Stimulated activated CD4-positive, alpha-beta T cell treated with anti-CD3 and anti-CD28 coated beads, Interleukin-1b, Interleukin-23, amount 100 ng/mL, for 24 hours (primary cell): ENCODE measurements at places on chromosomes 2 and 18.

DNA sequence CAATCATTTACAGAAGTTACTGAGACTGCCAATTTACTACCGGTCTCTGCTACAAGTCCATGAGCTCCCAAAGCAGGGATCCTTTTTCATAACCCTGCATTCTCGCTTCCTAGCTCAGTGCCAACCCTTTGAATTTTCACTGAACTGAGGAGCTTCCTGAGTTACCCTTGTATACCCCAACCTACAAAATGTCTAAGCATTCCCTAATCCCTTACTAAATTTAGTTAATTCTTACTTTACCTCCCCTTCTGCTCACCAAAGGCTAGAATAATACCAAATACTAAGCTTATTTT, 9.6 kb downstream of the MAT2A start:
- no peak for DNase-seq

DNA sequence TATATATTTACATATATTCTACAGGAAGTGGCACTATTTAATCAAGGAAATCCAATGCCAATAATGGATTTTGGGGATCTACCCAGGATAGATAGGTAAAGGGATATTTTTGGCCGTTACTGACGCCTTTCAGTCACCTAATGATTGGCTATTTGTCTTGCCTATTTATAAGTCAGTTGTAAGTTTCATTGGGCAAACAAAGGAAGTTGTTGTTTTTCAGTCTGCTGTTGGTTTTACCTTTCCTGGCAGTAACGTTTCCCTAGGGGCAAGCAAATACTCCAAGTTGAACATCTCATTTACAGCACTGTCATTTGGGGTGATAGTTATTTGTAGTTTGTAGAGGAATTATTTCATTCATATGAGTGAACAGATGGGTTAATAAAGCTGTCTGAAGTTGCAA, 17.0 kb upstream of the LANCL1 start:
- DNase-seq = no peak

DNA sequence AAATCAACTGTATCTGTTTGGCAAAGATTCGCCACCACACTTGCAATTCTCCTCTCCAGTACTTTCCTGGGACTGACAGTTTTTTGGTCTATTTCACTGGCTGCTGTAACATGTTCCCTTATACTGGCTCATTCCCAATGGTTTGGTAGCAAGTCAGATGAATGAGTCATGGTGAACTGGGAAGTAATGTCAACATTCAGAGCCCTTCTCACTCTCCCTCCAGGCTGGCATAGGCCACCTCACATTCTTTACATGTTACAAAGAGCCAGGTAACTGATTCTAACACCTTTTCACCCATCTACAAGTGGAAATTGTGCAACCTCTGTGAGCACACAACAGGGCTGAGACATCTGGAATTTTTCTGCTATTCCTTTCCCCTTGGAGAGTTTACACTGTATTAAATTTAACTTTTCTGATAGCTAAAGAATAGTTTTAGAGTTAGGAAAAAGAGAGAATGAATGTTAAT, 111.3 kb upstream of the TLK1 start:
- DNase-seq = no peak

GRCh38 chr2:167355821-167356220, 467.5 kb downstream of the XIRP2 start:
- no peak for DNase-seq

DNA sequence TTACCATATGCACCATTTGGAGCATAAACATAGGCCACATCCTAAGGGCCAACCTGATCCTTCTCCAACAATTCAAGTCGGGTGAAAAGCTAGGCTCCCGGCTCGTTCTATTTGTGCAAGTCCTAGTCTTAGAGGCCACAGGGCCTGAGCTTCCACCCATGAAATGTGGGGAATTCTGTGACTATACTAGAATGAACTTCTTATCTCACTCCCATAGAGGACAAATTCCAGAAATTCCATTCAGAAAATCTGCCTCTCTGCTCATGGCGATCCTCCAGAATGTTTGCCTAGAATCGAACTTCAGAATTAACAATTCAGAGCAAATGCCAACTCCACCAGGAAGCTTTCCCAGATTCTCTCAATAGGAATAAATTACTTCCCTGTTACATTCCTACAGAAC, 187.9 kb downstream of the BCL11A start:
- DNase-seq = no peak

- DNase-seq = no peak
Measured at GRCh38 chr2:215899141-215900074, 113.9 kb downstream of the MREG start.

- DNase-seq = no peak
Measured at GRCh38 chr2:85796341-85797262, 42.8 kb downstream of the ATOH8 start.

DNA sequence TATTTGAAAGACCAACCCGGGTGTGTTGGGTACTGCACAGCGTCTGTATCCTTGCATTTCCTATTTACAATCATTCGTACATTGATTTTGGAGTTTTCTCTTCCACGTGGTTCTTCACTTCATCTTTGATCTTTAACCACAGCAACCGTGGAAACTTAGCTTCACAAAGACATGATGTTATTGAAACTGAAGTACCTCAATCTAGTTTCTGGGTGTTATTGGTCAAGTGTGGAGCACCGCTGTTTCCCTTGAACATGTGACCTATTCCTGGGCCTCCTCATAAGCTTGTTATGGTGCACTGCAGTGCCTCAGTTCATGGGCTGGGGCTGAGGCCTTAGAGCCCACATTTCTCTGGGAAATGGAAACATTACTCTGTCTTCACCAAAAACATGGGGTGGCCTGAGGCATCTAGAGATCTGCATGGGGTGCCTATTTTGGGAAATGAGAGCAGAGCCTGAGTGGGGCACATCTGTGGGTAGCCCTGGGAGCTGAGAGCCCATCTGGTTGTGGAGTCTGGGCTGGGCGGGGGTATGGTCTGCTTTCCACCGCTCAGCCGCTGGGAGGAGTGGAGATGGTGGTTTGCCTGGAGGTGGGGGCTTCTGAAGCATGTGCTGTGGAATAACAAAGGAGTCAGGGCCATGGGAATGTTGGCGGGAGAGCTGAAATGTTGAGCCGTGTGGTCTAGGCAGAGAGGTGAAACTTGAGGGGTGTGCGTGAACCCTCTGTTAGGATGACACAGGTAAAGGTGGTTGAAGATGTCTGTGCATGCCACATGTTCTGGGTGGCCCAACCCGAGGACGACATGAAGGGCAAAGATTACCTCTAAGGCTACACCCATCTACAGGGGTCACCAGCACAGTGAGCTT, 37.4 kb downstream of the ZNF236 start:
- DNase-seq = no peak

DNA sequence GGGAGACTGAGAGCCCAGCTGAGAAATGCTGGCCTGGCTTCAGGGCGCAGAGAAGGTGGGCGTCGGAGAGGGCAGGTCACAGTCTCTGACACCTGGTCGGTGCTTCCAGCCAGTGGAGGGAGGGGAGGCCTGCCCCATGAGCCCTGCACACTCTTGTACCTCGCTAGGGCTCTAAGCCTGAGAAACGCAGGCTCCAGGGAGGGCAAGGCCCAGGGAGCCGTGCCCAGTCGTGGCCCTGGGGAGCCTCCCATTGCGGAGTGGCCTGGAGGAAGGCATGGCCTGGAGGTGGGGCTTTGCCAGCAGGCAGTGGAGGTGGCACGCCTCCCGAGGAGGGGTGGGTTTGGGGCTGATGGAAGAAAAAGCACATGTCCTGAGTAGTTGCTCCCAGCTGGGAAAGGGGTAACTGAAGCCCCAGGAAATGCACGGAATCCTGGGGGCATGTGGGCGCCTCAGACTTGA, 39.0 kb downstream of the MTERF4 start:
- no peak for DNase-seq

DNA sequence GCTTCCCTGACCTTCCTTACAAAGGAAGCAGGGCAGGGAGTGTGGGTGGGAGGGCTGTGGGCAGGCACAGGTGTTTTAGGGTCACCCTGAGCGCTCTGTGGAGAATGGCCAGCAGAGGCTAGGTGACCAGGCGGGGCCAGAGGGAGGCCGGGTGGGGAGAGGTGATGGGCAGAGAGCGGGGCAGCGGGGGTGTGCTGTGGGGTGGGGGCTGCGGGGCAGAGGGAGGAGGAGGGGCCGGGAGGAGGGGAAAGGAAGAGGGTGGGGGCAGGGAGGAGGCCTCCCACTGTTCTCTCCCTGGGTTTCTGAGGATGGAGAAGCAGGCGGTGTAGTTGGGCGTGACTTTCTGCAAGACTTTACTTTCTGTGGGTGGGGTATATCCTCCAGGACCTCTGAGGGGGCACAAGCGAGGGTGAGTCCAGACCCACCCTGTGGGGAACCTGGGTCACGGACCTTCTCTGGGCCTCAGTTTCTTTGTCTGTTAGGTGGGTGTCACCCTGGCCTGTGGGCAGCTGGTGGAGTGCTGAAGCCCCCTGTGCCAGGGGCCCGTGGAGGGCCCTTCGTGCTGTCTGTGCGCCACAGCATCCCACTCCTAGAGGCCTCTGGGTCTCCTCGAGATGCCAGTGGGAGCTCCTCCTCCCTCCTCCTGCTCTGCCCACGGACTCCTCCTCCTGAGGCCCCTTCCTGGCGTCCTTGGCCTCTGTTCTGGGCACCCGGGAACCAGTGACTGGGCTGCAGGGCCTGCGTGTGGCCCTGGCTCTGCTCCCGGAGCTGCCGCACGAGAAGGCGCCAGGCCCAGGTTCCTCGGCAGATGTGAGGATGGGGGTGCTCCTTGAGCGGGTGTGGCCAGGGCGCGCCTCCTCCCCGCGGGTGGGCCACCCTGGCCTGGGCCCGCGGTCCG, 6.3 kb upstream of the NEU4 start:
- no peak for DNase-seq

DNA sequence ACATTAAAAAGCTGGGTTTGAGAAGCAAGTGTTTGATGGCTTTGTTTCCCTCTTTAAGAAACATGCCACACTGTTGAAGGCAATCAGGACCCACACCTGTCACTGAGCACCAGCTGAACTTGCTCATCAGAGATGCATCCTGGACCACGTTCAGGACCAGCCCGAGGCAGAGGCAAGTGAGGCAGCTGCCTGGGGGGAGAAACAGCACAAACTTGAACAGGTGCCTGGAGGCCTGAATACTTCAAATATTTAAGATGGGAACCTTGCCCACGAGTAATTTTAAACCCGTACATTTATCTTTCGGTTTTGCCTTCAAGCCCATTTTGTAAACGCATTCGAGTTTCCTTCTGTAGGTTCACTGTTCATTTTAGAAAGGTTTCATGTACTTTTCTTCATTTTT, 421.3 kb downstream of the NYAP2 start:
- DNase-seq = no peak

DNA sequence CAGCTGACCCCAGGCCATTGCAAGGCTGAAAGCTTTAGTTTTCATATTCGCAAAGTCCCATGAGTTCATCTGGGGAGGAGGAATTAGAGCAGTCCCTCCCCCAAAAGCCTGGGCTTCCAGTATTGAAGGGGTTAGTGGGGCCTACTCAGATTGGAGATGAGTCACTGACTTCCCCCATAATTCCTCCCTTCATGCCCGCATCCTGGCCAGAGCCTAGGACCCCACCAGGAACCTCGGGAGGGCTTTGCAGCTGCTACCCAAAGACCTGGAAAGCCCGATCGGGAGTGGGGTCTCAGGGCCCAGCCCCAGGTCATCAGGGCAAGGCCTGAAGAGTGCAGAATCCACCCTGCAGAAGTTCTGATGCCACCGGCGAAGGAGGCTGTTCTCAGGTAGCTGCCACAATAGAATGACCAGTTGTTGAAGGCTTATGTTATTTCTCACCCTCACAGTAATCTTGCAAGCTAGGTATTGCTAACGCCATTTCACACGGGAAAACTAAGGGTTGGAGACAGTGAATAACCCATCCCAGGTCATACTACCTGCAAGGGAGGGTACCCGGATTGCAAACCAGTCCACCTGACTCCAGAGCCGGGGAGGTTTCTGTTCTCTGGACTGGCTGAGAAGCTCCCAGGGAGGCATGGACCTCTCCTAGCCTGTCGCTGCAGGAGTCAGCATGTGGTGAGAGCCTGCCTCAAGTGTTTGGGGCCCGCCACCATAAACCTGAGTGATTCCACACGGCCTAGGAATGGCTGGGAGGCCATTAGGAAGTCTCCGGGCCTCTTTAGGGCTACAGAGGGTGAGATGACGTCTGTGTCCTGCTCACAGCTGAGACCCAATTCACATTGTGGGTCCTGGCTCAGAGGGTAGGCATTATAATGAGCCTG, 5.8 kb upstream of the ARID5A start:
- DNase-seq = no peak

DNA sequence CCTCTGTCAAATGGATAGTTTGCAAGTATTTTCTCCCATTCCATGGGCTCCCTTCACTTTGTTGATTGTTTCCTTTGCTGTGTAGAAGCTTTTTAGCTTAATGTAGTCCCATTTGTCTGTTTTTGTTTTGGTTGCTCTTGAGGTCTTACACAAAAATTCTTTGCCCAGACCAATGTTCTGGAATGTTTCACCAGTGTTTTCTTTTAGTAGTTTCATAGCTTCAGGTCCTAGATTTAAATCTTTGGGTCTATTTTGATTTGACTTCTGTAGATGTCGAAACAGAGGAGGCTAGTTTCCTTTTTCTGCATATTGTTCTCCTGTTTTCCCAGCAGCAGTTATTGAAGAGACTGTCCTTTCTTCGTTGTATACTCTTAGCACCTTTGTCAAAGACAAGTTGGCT, 351.6 kb downstream of the PTPRM start:
- DNase-seq = no peak

DNA sequence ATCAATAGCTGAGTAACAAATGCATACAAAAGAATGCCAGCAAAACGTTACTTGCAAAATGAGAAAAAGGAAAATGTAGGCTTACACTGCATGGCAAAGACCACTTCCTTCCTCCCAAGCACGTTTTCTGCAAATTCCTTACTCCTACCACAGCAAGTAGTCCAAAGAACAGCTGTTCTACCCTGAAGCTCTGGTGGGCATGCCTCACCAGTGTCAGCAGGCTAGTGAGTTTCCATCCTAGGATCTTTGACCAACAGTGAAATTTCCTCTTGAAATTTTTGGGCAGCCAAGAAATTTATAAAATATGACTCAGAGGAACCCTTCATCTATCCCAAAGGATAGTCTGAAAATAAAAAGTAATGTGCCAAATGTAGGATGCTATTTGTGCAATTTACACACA, 123.9 kb downstream of the ZNF532 start:
- DNase-seq = no peak

- no peak for DNase-seq
Measured at GRCh38 chr2:117979911-117980701, 33.8 kb downstream of the CCDC93 start.

GRCh38 chr2:113041871-113042270, 10.8 kb downstream of the IL36B start:
- no peak for DNase-seq

DNA sequence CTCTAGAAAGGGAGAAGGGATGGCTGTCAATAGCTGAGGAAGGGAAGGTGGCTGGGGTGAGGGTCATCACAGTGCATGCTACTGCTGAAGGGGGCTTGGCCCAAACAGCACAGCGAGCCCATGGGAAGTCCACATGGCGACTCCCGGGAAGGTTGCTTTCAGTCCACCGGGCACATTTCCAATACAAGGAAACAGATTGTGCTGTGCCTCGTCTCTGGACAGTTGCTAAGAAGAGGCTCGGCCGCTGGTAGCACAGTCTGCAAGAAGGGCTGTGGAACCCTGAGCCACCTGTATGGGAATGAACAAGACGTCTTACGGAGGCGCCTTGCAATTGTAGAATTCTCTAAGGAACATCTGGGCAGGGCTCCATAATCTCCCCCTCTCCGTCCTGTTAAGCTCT, 123.1 kb downstream of the CELF4 start:
- no peak for DNase-seq
